ENCODE measurements at places on chromosomes 7 and 10.
A peak's percentile ranks its signal among the peaks of the same experiment; 100 is the strongest.

- DNase-seq = no peak
Measured at GRCh38 chr7:21364801-21365271, 63.0 kb upstream of the SP4 start.

DNA sequence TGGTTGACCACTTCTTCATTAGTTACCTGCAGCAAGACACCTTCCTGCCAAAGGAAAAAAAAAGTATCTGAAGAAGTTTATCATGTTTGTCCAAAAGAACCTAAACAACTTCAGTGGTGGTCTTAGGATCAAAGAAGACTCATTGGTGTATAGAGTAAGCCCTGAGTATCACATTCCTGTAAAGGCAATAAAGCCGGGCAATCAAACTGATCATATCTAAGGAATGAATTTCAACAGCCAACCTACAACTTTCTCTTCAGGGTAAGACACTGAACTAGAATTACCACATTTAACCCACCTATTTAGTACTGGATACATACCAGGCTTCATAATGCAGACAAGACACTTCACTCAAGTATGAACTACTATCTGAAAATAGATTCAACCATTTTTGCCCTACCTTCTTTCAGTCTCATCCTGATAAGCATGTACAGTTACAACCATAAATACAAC lies 10.1 kb downstream of the HNRNPA2B1 start:
- DNase-seq = no peak

DNA sequence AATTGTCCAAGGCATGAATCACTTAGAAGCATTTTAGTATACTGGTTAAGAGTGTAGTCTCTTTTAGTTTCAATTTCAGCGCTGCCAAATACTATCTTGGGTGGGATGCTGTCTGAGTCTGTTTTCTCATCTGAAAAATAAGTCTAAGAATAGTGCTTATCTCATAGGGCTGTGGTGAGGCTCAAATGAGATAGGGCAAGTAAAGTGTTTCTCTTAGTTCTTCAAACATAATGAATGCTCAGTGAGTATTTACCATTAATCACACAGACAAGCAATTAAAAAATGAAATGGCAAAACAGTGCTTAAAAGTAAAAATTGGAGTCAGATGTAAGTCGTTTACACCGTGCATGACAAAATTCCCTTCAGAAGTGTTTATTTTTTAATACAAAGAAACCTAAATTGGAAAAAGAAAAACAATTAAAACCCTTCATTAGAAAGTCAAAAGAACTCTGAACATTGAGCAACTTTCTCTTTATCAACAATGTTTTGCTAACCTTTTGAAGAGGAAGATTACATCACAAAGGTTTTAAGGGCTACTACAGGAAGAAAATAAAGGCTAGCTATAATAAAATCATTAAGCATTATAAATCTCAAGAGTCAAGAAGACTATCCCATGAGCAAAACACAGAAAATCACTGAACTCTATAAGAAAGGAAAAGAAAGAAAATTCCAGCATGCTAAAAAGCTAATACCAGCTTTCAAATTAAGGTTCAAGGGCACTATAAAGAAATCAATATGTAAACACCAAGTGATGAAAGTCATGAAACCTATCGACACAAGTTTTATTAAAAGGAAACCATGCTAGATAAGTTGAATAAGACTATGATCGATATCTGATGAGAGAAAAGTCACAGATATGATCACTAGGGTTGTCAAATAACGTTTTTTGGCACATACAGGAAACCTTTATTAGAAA lies 45.6 kb upstream of the C1GALT1 start:
- peak; percentile 53 for DNase-seq

- DNase-seq = no peak
Measured at GRCh38 chr10:32959006-32959920, 1.2 kb upstream of the ITGB1 start.

GRCh38 chr7:18792871-18793595 lies 297.5 kb downstream of the HDAC9 start:
- no peak for DNase-seq

- DNase-seq = no peak
Measured at GRCh38 chr7:109549471-109550193, 980.0 kb downstream of the DNAJB9 start.

DNA sequence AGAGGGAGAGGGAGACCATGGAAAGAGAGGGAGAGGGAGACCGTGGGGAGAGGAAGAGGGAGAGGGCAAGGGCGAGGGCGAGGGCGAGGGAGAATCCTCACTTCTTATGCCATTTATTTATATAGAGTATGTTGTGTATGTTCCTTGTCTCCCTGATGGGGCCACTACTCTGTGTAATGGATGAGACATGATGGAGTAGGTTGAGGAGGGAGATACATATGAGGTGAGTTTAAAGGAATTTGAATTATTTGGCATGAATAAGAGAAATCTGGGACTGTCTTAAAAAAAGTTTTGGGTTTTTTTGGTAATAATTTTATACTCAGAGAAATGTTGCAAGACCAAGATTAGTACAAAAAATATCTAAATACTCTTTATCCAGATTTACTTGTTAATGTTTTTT lies 20.1 kb downstream of the CCSER2 start:
- no peak for DNase-seq

DNA sequence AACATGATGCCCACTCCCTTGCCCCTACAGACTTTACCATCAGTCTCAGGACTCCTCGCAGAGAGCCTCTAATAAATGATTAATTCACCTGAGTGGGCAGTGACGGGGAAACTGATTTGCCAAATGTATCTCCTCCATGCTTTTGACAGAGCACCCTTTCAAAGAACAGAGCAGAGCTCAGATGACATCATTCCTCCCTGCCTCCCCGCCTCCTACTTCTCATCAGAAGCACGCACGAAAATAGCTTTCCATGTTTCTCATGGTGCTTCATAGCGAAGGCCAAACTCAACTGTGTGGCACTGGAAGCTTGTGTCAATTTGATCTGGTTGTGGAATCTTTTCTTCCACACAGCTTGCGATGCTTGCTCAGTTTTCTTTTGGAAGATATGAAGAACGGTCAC lies 442.5 kb downstream of the RPS24 start:
- no peak for DNase-seq

GRCh38 chr10:105586451-105587098 lies 945.5 kb downstream of the SORCS3 start:
- DNase-seq = no peak

GRCh38 chr10:96470116-96470743 lies 43.5 kb downstream of the TLL2 start:
- DNase-seq = no peak

GRCh38 chr7:46902463-46902862 lies 679.4 kb downstream of the TNS3 start:
- DNase-seq = no peak

DNA sequence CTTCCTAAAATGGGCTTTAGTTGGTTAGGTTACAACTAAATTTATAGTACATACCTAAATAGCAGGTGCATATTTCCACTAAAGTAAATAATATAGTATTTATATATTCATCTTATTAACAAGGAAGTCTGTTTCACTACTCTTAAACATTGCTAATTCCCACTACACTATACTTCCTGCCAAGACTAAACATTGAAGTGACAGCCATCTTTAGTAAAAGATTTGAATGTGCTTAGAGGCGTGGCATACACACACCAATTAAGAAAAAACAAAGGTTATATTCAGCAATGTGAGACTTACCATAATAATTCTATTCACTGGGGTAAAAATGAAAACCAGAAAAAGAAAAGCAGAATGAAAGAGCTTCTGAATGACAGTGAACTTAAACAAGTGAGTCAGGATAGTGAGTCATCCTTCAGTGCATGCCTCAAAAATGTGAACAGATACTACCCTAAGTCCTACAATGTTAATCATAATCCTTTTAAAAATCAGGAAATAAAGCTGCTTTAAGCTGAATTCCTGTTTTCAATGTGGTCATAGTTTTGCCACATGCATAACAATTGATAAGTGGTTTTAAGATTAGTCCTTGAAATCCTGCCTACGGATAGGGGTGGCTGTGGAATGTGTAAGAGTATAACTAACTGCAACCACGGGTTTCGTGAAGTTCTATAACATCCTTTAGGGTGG lies 59.4 kb downstream of the USP6NL start:
- DNase-seq = no peak

DNA sequence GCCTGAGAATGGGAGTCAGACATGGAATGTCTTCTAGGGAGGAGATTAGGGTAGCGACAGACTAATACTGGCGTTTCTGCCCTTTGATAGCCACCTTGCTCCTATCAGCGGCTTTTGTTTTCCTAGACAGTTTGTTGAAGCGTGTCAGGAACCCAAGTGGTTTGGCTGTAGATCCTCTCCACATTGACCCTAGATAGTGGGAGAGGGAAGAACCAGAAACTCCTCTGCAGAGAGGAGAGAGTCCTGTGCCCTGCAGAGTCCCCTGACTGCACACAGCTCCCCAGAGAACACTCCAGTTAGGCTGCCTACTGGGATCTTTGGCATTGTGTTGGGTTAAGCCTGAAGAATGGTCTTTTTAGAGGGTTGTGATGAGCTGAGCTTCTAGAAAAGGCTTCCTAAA lies 2.4 kb downstream of the MEPCE start:
- DNase-seq = no peak

GRCh38 chr7:45978010-45978681 lies 57.1 kb upstream of the IGFBP3 start:
- DNase-seq = peak; percentile 44

DNA sequence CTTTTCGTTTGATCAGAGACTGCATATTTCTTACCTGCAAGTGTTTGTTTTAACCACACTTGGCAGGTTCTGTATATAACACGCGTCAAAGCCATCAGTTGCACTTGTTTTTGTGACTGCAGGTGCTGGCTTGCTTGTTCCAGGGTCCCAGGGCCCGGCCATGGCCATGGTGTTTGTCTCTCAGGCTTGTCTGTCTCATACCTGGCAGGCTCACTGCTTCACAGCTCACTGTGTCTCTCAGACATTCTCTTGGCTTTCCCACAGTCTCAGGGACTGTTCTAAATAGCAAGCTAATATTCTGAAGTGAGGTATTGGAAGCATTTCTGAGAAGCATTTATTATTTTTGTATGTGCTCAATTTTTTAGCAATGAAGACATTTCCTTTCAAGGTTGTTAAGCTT lies 46.9 kb downstream of the GPR141 start:
- no peak for DNase-seq

GRCh38 chr7:44549457-44549856 lies 8.3 kb upstream of the NPC1L1 start:
- no peak for DNase-seq

DNA sequence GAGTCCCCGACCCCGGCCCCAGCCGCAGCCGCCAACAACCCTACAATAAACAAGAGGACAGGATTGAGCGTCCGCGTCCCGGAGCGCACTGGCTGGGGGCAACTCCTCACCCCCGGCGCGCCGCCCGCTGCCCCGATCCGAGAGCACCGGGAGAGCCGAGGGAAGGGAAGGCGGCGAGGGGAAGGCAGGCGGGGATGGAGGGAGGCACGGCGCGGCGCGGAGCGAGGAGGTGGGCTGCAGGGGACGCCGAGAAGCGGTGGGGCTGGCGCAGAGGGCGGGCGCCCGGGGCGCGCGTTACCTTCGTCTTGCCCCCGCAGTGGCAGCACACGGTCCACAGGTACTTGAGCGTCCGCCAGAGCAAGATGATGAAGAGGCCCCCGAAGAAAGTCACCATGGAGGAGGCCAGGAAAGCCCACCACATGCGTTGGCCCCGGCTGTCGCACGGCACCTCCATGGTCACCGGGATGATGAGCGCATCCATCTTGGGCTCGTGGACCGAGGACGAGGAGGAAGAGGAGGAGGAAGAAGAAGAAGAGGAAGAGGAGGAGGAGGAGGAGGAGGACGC lies 559 bp downstream of the KCNMA1 start:
- DNase-seq = no peak

- DNase-seq = no peak
Measured at GRCh38 chr7:49389871-49390479, 383.5 kb upstream of the VWC2 start.

- no peak for DNase-seq
Measured at GRCh38 chr7:135341049-135341448, 107.4 kb downstream of the STRA8 start.

DNA sequence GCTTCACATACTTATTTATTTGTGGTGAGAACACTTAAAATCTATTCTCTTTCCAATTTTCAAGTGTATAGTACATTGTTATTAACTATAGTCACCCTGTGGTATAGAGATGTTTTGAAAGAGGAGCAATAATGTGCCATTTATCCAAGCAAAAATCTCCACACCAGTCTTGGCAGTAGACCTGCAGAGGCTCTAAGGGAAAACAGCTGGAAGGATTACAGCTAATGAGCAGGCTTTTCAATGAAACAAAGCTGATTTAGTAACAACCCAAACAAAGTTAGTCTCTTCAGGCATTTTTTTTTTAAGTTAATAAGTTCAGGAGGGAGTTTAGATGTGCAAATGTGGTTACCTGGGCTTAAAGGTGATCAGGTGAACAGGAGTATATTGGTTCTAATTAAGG lies 101.9 kb downstream of the EVX1 start:
- DNase-seq = no peak

GRCh38 chr7:94258418-94259300 lies 136.0 kb upstream of the COL1A2 start:
- no peak for DNase-seq

- DNase-seq = no peak
Measured at GRCh38 chr7:15681186-15681585, 5.3 kb downstream of the MEOX2 start.

GRCh38 chr7:67518580-67518979 lies 521.9 kb downstream of the TYW1 start:
- no peak for DNase-seq

GRCh38 chr10:114810926-114811325 lies 10.7 kb upstream of the FHIP2A start:
- DNase-seq = no peak

DNA sequence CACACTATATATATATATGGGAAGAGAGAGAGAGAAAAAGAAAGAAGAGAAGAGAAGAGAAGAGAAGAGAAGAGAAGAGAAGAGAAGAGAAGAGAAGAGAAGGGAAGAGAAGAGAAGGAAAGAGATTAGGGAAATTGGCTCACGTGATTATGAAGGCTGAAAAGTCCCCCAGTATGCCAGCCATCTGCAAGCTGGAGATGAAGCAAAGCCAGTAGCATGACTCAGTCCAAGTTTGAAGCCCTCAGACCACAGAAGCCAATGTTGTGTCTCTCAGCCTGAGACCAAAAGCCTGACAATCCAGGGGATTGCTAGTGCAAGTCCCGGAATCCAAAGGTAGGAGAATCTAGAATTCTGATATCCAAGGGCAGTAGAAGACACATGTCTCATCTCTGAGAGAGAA lies 206.3 kb upstream of the PRSS1 start:
- no peak for DNase-seq

GRCh38 chr10:123459371-123460091 lies 206.6 kb upstream of the GPR26 start:
- no peak for DNase-seq

GRCh38 chr7:37982423-37982822 lies 62.0 kb downstream of the EPDR1 start:
- DNase-seq = no peak

DNA sequence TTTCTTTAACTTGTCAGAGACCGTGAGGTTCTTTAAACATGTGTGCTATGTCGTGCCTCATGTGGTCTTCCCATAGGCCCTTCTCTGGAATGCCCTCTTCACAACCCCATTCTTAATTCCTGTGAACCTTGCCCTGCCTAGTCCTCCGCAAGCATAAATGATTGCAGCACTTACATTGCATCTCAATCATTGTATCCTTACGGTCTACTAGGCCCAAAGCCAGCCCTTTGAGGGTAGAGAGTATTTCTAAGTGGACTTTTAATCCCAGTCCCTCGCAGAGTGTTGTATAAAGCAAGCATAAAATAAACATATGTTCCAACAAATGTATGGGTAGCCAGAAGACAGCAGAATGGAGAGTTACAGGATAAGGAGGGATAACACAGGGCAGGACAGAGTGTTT lies 92.1 kb upstream of the FAM133B start:
- no peak for DNase-seq

GRCh38 chr10:54108961-54109360 lies 692.1 kb downstream of the PCDH15 start:
- DNase-seq = no peak

GRCh38 chr7:94481279-94481678 lies 28.3 kb upstream of the CASD1 start:
- no peak for DNase-seq
